ENCODE measurements at places on chromosomes 1 and 21. TPM values are rescaled to one million over a fixed set of nuclear protein-coding genes. Genes with fewer than 3 reads are reported as not detected.

DNA sequence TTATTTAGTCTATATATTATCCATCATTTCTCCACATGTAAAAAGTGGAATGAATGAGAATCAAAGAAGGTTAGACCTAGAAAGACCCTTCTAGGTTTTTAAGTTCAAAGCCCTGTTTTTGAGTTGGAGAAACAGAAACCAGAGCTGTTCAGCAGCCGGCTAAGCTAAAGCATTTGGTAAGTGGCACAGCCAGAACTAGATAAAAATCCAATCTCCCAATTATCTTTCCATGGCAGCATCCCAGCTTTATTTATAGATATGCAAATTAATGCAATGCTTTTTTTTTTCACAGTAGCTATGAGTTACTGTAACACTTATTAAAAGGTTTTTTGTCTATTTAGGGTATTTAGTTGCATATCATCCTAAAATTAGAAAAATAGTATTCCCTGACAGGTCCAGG is 85.1 kb downstream of the NIBAN1 start:
- no peaks in the 10 kb centered on the region for H3K36me3 ChIP-seq
- H3K27me3 ChIP-seq: no peaks in the 10 kb centered on the region
- H3K4me3 ChIP-seq: no peak overlapping the region
- DNase-seq: no peak

GRCh38 chr1:202213361-202214088 is 19.9 kb downstream of the LGR6 start:
- no peaks in the 10 kb centered on the region for H3K36me3 ChIP-seq
- DNase-seq: peak; percentile 16
- no peak overlapping the region for H3K27ac ChIP-seq
- H3K27me3 ChIP-seq: peaks cover 63% of the 10 kb centered on the region

GRCh38 chr21:44062380-44062779 is 44.8 kb upstream of the PWP2 start:
- no peaks in the 10 kb centered on the region for H3K27me3 ChIP-seq
- peaks cover 68% of the 10 kb centered on the region for H3K36me3 ChIP-seq
- DNase-seq: no peak
- no peaks in the 10 kb centered on the region for H3K4me1 ChIP-seq

- peaks cover 37% of the 10 kb centered on the region for H3K36me3 ChIP-seq
- H3K27ac ChIP-seq: no peak overlapping the region
- no peak overlapping the region for H3K4me3 ChIP-seq
- peaks cover 5% of the 10 kb centered on the region for H3K4me1 ChIP-seq
Measured at GRCh38 chr1:232962761-232963745, 12.6 kb downstream of the NTPCR start.

DNA sequence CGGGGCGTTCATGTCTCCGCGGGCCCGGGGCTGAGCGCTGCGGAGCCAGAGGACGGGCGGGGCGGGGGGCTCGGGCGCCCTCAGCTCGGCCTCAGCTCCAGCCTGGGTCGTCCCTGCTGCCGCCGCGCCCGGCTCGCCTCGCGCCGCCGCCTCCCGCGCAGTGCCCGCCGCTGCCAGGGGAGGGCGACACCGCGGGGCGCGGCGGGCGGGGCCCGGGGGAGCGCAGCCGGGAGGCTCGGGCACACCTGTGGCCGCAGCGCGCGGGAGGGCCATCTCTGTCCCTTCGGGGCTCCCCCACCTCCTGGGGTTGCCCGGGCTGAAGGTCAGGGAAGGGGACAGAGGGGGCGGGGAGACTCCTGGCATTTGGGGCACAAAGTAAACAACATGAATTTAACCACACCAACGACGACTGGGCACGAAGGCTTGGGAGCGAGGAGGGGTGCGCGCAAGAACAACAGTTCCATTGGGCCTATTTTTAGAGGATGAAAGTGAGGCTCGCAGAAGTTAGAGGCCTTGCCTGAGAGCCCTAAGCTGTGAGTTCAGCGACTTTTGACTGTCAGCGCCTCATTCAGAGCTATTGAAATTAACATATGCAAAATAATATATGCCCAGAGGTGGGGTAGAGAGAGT is at the start of gene FAM131C:
FAM131C (minus strand) TSS at position 162 of the 630 bp plus-strand sequence. CDS start 209 bp downstream, outside the sequence.
- peak within 1 kb of the TSS; percentile 42 for H3K4me3 ChIP-seq
- peaks cover 12% of the 10 kb centered on the region for H3K4me1 ChIP-seq
- H3K36me3 ChIP-seq: no peaks in the 10 kb centered on the region
- H3K27ac ChIP-seq: no peak within 1 kb of the TSS
- DNase-seq: no peak

Gene HES5
- polyA plus RNA-seq: 0.31 TPM

Gene MFN2
- polyA plus RNA-seq: 72.6 TPM

Gene HSF2BP
- 0.66 TPM for polyA plus RNA-seq

Gene CCDC181
- polyA plus RNA-seq: 1.3 TPM

Gene ST6GALNAC3
- polyA plus RNA-seq: 18.0 TPM

Gene TCHHL1
- not detected for polyA plus RNA-seq

Gene DDAH1
- polyA plus RNA-seq: 115 TPM

Gene PLPPR5
- polyA plus RNA-seq: 3.1 TPM
